NCI-H2081 treated with DMSO at 0.1 percent for 48 hours (cell line): ENCODE measurements at places on chromosomes 2 and 18.

- DNase-seq, result peak; percentile 51
Measured at GRCh38 chr2:156182132-156182531, 150.4 kb downstream of the NR4A2 start.

- DNase-seq, result no peak
Measured at GRCh38 chr2:160433466-160434140, 60.0 kb downstream of the RBMS1 start.

GRCh38 chr2:105378276-105378840 is 20.5 kb downstream of the FHL2 start:
- no peak for DNase-seq

DNA sequence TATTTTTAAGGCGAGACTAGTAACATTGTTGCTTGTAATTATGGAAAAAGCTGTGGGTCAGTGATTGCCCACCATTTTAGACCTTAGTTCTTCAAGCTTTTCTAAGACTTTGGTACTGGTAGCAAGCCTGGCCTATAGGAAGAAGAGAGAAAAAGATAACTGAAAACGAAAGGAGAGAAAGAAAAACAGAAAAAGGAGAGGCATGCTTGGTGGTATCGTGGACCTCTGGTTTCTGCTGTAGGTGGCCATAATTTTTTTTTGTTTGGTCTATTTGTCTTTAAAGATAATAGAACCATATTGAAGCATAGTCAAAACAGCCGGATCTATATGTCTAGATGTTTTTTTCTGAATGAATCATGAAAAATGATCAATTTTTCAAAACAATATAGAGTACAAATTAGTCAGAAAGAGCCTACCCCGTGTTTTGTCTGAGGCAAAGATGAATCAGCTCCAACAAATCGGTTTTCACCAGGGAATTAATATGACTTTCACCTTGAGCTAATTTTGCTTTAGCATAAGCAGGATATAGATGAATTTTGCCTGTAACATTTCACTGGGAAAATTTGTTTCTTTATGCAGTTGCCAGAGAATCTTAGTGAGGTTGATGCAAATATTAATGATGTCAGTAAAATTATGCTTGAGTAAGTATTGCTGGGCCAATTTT is 45.7 kb downstream of the CCDC85A start:
- no peak for DNase-seq

DNA sequence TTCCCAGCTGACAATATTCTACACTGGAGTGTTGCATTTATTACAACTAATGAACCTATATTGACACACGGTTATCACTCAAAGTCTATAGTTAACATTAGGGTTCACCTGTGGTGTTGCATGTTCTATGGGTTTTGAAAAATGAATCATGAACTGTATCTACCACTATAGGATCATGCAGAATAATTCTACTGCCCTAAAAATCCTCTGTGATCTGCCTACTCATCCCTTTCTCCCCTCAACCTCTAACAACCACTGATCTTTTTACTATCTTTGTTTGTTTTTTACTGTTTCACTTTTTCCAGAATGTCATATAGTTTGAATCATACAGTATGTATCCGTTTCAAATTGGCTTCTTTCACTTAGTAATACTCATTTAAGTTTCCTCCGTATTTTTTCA is 47.6 kb upstream of the TCF7L1 start:
- DNase-seq, result no peak

GRCh38 chr2:136920652-136921333 is 155.4 kb downstream of the THSD7B start:
- DNase-seq, result no peak

- DNase-seq, result no peak
Measured at GRCh38 chr2:42648796-42649195, 80.4 kb downstream of the MTA3 start.

GRCh38 chr2:223087466-223087865 is 35.5 kb downstream of the KCNE4 start:
- no peak for DNase-seq

DNA sequence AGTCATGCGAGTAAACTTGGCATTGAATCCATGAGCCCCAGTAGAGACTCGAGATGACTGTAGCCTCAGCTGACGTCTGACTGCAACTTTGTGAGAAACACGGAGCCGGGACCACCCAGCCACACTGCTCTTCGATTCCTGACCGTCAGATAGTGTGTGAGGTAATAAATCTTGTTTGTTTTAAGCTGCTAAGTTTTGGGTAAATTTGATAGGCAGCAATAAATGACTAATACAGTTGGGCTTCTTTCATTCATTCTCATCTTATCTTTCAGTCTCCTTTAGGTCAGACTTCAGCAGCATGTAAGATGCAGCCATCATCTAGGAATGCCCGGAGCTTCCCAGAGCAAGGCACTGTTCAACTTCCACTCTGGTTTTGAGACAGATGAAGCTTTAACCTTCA is 8.0 kb upstream of the KLHL29 start:
- DNase-seq, result no peak

GRCh38 chr2:20094142-20094755 is 42.8 kb upstream of the LAPTM4A start:
- no peak for DNase-seq

GRCh38 chr18:1993866-1994265 is 577.4 kb downstream of the METTL4 start:
- no peak for DNase-seq

- no peak for DNase-seq
Measured at GRCh38 chr2:211187602-211188001, 631.2 kb downstream of the CPS1 start.

GRCh38 chr2:136288249-136288648 is 170.3 kb upstream of the CXCR4 start:
- DNase-seq, result no peak

- no peak for DNase-seq
Measured at GRCh38 chr2:223855426-223855825, 18.0 kb upstream of the AP1S3 start.

- no peak for DNase-seq
Measured at GRCh38 chr2:223232896-223233295, 180.9 kb downstream of the KCNE4 start.

DNA sequence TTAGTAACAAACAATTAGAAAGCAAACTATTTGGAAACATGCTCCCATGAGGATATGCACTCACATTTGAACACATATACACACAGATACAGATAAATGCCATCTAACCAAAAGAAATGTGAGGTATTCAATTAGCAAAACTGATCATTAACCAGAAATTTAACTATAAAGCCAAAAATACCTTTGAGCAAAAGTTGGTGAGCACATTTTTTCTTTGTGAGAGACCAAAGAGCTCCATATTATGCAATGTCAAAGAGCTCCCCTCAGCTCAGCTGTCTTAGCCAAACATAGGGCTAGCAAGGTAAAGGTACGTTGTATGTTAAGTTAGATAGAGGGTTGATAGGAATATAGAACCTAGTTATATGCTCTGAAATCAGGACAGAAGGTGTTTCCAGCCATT is 43.8 kb downstream of the CYBRD1 start:
- no peak for DNase-seq

DNA sequence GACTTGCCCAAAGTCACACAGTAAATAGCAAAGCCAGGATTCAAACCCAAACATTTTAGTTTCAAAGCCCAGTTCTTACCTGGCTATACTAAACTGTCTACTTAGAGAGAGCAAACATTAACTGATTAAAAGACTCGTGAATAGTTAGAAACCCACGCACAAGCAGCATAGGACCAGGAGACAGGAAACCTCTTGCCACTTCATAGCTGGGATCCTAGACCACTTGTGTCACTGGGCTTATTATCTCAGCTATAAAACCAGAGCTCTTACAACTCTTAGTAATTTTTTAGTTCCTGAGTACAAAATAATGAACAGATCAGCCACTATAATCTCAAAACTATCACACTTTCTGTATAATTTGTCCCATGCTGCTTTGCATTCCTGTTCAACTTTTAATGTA is 2.4 kb upstream of the AAK1 start:
- DNase-seq, result no peak

- no peak for DNase-seq
Measured at GRCh38 chr2:207317378-207317984, 151.7 kb upstream of the KLF7 start.

GRCh38 chr2:109715313-109715805 is 78.7 kb upstream of the RGPD5 start:
- DNase-seq, result no peak

DNA sequence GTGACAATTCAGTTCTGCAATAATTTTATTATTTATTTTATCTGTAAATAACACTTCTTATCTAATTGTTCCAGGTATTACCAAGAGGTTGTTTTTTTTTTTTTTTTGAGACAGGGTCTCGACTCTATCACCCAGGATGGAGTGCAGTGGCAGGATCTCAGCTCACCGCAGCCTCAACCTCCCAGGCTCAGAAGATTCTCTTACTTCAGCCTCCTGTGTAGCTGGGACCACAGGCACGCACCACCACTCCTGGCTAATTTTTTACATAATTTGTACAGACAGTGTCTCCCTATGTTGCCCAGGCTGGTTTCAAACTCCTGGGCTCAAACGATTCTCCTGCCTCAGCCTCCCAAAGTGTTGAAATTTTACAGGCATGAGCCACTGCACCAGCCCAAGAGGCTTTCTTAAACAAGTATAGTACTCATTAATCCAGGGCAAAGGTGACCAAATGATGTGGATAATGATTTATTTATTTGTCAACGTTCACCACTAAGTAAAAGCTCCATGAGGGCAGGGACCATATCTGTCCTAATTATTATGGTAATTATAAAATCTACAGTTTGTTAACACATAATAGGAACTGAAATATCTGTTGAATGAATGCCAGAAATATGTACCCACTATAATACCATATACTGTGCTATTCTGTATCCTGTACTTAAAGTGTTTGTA is 12.0 kb downstream of the STK17B start:
- DNase-seq, result no peak

DNA sequence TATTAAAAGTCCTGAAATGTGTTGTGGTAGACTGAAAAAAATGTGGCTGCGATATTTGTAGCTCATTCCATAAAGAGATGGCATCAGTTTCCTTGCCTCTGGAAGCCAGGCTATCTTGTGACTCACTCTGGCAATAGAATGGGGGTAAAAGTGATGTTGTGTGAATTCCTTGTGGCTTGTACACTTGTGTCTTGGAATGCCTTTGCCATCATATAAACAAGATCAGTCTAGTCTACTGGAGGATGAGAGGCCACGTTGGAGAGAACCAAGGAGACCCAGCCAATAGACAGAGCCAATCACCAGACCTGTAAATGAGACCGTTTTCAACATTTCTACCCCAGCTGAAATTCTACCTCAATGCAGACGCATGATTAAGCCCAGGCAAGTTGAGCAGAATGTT is 254.1 kb downstream of the TRIB2 start:
- no peak for DNase-seq

DNA sequence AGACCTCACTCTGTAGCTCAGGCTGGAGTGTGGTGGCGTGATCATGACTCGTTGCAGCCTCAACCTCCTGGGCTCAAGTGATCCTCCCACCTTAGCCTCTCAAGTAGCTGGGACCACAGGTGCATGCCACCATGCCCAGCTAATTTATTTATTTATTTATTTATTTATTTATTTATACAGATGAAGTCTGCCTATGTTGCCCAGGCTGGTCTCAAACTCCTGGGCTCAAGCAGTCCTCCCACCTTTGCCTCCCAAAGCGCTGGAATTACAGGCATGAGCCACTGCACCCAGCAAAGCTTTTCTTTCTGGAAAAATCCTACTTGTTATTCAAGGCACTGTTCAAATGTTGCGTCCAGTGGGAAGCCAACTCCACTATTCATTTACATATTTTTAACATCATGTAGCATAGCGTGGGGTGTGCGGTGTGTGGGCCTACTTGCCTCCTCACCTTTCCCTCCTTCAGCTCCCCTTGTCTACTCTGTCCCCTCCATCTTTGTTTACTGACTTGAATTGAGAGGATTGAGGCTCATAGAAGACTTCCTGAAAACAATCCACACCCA is 6.8 kb upstream of the RHOB start:
- DNase-seq, result no peak

DNA sequence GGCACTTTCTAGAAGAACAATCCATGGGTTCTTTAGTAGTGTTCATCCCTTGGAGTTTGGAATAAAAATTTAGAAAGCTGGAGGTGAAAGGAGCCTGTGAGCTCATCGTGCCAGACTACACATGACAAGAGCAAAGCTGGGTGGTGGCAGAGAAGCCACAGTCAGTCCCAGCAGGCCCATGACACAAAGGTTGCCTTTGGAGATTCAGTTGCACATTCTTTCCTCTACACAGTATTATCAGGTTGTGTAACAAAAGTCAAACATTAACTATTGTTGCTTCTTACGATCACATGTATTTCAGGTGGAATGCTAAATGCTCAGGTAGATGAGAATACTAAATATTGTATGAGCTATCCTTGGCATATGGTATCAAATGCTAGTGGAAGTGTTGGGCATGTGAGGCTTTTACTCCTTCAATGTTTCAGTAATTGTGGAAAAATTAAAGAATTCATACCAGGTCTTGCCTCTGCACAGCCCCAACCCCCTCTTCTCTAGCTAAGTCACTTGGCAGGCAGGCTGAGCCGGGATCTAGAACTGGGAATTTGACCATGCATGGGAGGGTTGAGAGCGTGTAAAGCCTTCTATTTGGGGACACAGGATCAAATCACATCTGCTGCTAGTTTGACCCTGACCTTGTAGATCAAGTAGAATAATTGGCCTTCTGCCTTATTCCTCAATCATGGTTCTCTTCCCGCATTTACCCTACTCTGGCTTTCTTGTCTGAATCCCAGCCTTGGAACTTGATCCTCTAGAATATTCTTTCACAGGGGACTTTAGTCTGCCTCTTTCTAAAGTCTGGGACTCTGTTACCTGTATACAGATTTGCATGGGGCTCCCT is 230.9 kb downstream of the GCA start:
- no peak for DNase-seq

GRCh38 chr2:74316627-74317295 is 26.5 kb downstream of the SLC4A5 start:
- DNase-seq, result no peak

GRCh38 chr2:180781276-180781675 is 199.1 kb upstream of the UBE2E3 start:
- no peak for DNase-seq

DNA sequence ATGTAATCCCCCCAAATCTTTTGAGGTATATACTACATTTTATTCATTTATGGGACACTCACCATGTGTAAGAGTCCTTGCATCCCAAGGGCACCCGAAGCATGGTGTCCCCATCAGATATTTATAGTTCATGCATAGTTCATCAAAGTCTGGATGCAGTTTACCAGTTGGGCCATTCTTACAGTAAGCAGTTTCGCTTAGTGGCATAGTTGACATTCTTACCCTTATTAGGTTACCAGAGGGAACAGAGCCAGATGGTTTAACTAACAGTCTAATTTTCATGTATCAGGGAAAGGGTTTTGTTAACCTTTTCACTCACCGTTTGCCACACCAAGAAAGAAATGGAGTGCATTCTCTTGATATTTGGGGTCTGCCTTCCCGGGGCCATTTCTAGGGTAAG is 7.1 kb downstream of the ZNF407 start:
- DNase-seq, result no peak

GRCh38 chr2:201127570-201127969 is 11.6 kb downstream of the CFLAR start:
- no peak for DNase-seq

- no peak for DNase-seq
Measured at GRCh38 chr2:71772510-71773172, 319.3 kb downstream of the DYSF start.
